ENCODE measurements at places on chromosomes 7 and 10.
A peak's percentile ranks its signal among the peaks of the same experiment; 100 is the strongest.

GRCh38 chr7:44060091-44060947 lies 5.0 kb downstream of the PGAM2 start:
- no peak for DNase-seq

DNA sequence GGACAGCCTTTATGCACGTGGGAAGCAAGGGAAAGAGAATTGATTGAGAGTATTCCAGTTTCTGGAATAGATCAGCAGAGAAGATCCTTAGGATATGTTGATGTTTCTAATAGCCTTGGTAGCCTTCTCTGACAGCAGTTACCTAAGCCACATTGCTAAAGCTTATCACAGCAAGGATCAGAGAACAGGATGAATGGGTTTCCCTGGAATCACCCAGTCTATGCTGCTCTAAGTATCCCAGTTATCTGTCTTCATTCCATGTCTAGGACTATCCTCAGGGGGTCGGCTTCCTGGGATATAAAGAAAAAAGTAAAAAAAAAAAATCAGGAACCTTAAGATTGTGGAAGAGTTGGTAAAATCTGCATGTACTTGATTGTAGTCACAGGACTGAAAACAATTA lies 352.0 kb upstream of the AKR1E2 start:
- DNase-seq, result no peak

DNA sequence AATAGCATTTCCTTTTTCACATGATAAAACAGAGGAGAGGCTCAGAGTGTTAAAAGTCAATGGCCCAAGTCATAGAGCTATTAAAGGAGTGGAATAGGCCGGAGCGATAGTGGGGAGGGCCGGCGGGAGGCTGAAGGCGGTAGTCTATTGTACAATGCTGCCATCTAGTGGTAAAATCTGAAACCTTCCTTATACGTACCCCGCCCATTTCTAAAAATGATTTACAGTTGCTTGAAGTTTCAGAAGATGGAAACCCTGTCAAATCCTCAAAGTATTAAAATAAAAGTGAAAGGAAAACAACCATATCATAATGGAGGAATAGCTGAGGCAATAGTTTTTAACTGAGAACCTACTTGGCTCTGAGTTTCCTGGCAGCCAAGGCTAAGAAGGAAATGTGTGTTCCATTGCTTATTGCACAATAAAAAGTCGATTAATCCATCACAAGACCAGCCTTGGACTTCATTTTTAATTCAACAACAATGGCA lies 209.1 kb downstream of the CCSER2 start:
- DNase-seq, result peak; percentile 62

GRCh38 chr7:1330801-1331425 lies 98.2 kb downstream of the UNCX start:
- DNase-seq, result no peak

- DNase-seq, result no peak
These were observed 50.2 kb upstream of the PIK3CG start for GRCh38 chr7:106814887-106815286.

DNA sequence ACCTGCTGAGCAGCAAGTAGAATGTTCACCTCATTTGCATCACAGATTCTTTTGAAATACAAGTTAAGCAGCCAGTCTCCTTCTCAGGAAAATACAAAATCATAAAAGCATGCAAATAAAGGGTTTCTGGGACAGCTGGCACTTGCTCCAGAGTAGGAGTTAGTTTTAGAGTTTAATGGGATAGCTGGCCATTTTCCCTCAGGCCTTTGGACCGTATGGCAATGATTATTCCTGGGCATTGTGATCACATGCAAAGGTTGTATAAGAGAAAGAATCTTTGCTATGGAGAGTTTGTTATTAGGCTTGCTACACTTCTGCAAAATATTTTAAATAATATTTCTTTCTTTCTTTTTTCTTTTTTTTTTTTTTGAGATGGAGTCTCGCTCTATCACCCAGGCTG lies 240.8 kb downstream of the CDK14 start:
- no peak for DNase-seq

DNA sequence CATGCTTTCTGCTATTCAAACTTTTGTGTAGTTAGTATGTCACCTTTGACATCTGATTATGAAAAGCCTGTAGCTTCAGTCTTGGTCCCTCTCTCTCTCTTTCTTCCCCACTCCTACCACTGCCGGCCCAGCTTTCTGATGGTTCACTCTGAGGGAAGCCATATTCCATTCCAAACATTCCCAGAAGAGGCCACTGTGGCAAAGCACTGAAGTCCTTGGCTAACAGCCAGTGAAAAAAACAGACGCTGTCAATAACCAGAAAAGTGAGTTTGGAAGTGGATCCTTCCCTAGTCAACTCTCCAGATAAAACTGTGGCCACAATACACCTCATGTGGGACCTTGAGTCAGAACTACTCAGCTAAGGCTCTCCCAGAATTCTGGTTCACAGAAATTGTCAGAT lies 950.7 kb upstream of the PHF14 start:
- DNase-seq, result peak; percentile 27

- no peak for DNase-seq
These were observed 165.2 kb downstream of the CALCR start for GRCh38 chr7:93409324-93409723.

GRCh38 chr7:115827305-115828045 lies 203.1 kb downstream of the TFEC start:
- no peak for DNase-seq

- DNase-seq, result no peak
These were observed 117.7 kb downstream of the CYTH3 start for GRCh38 chr7:6154542-6155404.

DNA sequence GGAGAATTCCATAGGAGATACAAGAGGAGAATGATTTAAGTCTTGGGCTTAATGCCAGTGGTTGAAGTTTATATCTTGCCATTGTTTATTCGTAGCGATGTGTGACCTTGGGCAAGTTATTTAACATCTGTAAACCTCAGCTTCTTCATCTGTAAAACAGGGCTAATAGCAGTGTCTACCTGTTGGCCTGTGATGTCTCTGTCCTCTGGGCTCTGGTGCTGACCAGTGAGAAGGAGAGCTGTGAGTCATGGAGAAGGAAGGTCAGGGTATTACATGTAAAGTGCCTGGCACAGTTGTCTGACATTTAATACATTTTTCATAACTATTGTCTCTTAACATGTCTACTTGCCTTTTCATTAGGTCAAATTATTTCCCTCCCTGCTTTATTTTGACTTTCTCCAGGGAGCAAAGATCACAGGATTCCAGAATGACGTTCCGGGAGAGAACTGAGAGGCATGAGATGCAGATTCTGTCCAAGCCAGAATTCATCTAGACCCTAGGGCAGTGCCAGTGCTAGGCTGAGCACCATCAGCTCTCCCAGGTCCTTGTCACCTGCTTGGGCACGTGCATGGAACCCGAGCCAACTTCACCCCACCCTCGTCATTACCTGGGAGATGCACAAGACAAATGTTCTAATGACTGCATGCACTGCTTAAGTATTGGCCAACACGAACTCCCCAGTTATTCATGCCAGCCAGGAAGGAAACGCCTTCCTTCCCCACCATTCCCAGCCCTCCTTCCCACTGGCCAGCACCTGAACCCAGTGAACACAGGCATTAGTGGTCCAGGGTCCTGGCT lies 187.9 kb downstream of the DPY19L1 start:
- DNase-seq, result peak; percentile 27

GRCh38 chr7:26853788-26854393 lies 10.5 kb downstream of the SKAP2 start:
- DNase-seq, result peak; percentile 30

- DNase-seq, result peak; percentile 31
These were observed 136.2 kb downstream of the TCF7L2 start for GRCh38 chr10:113086282-113086681.

GRCh38 chr10:27349987-27350386 lies 109.4 kb upstream of the ACBD5 start:
- no peak for DNase-seq

GRCh38 chr10:53379956-53380355 lies 607.4 kb upstream of the MBL2 start:
- DNase-seq, result peak; percentile 50

GRCh38 chr10:112913661-112914287 lies 36.3 kb upstream of the TCF7L2 start:
- no peak for DNase-seq

GRCh38 chr10:66886848-66887247 lies 39.0 kb upstream of the LRRTM3 start:
- DNase-seq, result no peak

- DNase-seq, result no peak
These were observed 115.5 kb downstream of the SPAG6 start for GRCh38 chr10:22460531-22461403.

DNA sequence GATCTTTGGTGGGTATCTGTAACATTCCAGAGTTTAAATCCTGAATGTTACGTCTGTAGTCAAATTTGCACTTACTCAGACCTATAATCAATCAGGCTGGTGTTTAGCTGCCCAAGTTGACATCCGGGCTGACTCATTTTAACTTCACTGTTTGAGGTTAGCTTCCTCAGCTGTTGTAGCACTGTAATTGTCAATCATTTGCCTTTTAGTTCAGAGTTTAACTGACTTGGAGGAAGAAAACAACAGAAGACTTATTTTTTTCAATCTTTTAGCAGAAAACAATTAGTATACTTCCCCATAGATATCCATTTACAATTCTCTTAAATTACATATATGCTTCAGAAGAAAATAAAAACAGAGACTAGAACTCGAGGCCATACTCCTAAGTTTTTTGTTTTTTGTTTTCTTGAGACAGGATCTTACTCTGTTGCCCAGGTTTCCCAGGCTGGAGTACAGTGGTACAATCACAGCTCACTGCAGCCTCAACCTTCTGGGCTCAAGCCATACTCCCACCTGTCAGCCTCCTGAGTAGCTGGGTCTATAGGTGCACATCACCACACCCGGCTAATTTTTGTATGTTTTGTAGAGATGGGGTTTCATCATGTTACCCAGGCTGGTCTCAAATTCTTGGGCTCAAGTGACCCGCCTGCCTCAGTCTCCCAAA lies 38.5 kb upstream of the LRRC17 start:
- peak; percentile 90 for DNase-seq

DNA sequence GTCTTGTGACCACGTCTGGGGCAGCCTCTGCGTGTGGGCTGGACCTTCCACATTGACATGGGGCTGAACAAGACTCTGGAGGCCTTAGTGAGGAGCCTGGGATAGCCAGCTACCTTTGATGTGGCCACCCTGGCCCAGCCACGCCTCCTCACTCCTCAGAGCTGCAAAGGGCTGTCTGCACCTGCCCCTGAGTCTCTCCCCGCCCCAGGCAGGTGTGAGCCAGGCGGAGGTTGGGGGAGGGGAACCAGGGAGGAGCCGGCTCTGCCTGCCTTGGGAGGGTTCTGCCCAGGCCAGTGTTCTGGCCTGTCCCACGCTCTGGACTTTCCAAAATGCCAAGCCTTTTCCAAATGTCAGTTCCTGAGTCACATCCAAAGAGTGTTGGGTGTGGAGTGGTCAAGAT lies 72.2 kb downstream of the GTF2IRD1 start:
- no peak for DNase-seq

All from HT1080 (cell line).